ENCODE measurements at places on chromosomes 6 and 20.

GRCh38 chr6:154410619-154411072 is 54.0 kb upstream of the IPCEF1 start:
- DNase-seq = no peak

DNA sequence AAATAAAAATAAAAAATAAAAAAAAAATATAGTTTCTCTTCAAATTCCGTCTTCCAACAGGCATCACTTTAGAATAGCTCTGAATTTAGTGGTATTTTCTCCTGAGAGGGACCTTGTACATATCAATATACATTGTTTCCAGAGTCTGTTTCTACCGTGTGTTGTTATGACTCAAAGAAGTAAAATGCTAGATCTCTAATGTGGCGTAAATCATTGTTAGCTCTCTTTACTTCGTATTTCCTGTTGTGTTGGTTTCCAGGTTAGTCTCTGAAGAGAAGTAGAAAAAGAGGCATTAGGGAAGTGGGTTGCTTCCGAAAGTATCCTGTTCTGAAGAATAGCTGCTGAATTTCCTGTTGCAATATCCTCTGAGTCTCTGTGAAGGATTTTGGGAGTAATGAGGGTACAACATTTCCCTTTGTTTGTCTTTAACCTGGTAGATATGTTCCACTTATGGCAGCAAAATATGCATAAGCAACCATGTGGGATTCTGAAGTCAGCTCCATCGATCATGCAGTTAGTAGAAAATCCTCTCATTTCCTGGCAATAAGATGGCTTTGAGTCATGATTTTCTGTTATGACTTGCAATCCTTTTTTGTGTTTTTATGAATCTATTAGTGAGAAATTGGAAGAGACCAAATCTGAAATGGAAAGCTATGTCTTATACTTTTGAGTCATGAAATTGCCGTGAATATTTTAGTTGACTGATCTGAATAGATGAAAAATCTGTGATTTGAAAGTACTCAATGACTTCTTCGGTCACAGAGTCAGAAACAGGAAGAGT is 42.0 kb upstream of the MCHR2 start:
- DNase-seq = no peak

DNA sequence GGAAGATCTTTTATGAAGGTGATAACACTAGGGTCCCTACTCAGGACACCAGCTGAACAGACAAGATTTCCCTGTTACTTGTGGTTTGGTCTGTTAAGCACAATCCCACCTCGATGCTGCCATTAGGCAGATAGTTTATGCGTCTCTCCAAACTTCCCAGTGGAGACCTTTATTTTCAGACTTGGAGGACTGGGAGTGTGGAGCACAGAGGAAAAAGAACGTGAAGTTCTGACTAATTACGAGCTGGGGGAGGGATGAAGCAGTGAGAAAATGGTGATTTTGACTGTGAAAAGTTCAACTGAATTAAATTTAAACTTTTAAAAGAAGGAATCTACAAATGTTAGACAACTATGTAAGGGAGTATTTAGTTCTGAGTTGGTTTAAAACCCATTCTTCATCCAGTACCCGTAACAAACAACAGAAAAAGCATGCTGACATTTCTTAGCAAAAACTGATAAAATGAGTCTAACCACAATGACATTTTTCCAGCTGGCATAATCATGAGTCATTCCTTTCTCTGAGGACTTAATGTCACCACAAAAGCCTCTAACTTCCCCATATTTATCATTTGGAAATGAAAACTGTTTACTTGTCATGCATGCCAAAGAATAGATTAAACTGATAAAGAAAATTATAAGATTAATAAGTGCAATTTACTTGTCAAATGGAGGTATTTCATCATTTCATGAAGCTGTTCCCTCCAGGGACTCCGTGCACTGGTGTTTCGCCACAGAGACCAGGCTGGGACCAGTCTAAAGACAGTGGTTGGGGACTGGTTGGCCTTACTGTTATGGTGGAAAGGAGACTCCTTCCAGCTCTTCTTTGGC is 113.3 kb upstream of the SSTR4 start:
- no peak for DNase-seq

GRCh38 chr20:38726804-38727606 is 2.7 kb downstream of the SLC32A1 start:
- DNase-seq = no peak
